ENCODE measurements at places on chromosomes 6 and 20.
A peak's percentile ranks its signal among the peaks of the same experiment; 100 is the strongest.

GRCh38 chr6:1502041-1502440 is 107.7 kb upstream of the FOXC1 start:
- DNase-seq: no peak

DNA sequence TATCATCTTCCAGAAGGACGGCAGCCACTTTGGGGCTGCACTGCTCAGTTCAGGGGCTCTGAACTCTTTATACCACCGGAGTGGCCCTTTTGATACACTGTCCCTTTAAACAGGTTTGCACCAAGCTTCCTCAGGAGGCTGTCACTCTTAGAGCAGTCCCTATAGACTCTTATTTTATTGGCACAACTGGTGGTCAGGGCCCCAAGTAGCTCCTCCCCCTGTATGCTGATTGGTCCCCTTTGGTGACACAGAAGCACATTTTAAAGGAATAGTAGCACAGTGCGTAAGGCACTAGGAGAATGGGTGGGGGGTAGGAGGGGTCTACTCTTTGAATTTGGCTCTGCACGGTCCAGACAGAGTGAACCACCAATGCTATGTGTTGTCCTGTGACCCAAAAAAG is 122.6 kb upstream of the MLN start:
- DNase-seq: no peak

DNA sequence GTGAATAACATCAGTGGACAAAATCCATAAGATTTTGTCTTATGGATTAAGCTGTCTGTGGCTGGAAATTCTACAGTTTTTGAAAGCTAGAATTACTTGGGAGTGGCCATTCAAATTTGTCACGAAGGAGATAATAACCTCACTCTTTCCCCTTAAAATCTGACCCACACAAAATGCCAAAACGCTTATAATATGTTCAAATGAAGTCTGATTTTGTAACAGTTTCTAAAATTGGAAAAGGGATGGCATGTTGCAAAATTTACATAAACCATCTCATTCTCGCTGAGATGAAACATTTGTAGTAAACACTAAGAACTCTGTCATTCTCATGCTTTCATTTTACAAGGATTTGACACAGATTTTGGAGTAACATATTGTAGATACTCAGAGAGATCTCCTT is 112.7 kb downstream of the GJA1 start:
- no peak for DNase-seq

- no peak for DNase-seq
These were observed 350.6 kb upstream of the PLCB4 start for GRCh38 chr20:8718279-8718678.

DNA sequence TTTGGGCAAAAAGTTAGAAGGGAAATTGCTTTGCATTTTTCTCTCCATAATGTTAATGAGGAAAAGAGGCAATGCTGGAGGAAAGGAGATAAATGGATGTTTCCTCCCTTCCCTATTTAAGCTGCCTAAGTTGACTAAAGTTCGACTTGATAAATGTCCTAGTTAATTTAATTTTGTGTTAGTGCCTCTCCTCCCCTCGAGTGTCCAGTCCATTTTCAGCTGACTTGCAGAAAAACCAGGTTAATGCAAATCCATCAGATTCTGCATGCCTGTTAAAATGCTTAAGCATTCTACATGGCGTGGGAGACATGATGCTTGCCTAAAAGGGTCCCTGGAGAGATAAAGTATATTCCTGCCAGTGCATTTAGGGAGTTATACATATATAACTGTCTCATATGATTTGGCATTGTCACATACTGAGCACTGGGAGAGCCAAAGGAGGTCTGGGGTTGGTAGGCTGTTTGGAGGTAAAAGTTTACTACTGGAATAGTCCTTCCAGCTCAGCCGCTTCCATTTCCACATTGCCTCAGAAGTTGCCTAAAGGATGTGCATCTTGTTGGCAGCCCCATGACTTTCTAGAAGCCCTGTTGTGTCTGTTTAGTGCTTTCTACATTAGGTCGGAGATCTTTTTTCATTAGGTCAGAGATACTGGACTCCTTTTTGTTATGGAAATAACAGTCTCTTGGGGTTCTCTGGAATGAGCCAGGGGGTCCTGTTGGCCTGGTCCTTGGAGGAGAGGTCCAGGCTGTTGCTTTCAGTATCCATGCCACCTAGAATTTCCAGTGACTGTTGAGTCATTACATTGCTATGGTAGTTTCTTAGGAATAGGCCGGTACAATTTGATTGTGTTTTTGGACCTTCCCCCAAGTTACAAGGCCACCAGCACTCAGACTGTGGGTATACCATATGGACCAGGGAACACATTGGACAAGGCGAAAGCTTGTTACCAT is 30.4 kb downstream of the JARID2 start:
- DNase-seq: no peak

DNA sequence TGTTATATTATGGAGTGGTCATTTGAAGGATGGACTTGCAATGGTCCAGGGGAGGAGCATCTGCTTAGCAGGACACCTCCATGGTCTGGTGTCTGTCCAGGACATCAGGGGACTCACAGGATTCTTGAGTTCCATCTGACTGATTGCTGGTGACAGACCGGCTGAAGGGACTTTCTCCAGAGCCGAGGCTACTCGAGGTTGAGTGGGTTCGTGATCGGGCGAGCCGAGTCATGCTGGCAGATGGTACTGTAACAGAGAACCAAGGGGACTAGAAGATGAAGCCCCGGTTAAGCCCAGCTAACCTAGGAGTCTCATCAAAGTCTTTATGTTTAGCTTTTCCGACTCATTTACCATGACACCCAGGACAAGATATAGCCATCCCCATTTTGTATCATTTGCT is 7.5 kb upstream of the SLA2 start:
- DNase-seq: no peak

DNA sequence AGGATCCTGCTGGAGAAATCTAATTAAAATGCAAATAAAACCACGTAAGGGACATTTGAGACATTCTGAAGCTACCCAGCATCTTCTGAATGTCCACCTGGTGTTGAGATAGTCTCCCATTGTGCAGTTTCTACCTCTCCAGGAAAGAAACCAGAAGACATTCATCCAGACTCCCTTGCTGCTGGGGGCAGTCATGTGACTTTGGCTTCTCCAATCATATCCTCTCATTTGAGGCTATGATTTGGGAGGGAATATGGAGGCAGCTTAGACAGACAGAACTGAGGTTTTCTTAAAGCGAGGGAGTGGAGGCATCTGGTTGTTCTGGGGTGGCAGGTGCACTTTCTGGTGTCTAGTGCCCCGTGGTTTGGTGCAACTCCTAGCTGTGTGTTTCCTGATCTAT is 315.2 kb upstream of the SULF2 start:
- DNase-seq: no peak

- no peak for DNase-seq
These were observed 77.7 kb upstream of the OLIG3 start for GRCh38 chr6:137571854-137572253.

GRCh38 chr6:134240665-134241431 is 77.1 kb downstream of the SGK1 start:
- no peak for DNase-seq

DNA sequence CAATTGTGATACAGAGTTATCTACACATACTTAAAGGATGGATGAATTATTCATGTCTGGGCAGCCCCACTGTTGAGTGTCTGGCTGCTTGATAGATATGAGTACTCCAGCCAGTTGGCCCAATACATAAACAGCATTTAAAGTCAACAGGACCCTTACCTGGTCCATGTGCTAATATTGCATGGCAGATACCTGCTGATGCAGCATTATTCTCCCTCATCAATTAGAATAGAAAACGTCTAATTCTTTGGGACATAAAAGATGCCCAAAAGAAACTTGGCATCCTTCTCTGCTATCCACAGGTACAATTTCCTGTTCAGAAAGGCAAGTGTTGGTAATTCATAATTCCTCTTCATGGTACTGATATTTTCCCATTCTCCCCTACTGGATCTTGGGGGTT is 550.8 kb downstream of the TFAP2B start:
- DNase-seq: no peak

DNA sequence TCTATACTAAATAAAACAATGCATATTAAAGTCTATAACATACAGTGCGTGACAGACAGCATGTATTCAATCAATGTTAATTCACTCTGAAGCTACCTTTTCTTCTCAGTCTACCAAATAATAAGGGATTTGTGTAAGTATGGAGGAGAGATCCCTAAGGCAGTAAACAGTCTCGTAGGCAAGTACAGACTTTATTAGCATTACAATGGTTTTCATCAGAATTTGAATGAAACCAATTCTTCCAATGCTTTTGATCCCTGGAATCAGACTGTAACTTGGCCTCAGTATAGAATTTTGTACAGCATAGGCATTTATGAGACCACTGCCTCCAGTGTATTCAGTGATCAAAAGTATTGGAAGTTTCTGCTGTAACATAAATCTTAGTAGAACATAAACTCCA is 19.5 kb downstream of the LYRM4 start:
- DNase-seq: no peak

GRCh38 chr6:157741321-157741947 is 81.6 kb upstream of the SNX9 start:
- DNase-seq: no peak

DNA sequence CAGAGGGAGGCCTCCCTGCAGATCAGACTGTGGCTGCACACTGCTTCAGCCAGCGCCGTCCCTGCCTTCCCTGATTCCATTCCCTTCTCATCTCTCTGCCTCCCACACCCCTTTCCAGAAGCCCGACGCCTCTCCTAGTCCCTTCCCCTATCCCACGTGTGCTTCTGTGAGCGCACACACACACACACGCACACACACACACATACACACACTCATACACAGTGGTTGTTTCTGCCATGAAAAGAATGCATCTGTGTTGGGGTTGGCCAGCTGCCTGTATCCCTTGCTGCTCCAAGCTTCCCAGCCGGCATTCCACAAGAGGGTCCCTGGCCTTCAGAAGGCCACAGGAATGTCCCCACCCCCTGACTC is 51.7 kb downstream of the MOCS1 start:
- DNase-seq: no peak

GRCh38 chr6:7445885-7446461 is 56.4 kb downstream of the RIOK1 start:
- DNase-seq: no peak

GRCh38 chr20:1320902-1321653 is 7.9 kb downstream of the SDCBP2 start:
- DNase-seq: no peak

- no peak for DNase-seq
These were observed 76.8 kb downstream of the ERMARD start for GRCh38 chr6:169828176-169828575.

- no peak for DNase-seq
These were observed 290.2 kb downstream of the BTBD3 start for GRCh38 chr20:12207875-12208274.

DNA sequence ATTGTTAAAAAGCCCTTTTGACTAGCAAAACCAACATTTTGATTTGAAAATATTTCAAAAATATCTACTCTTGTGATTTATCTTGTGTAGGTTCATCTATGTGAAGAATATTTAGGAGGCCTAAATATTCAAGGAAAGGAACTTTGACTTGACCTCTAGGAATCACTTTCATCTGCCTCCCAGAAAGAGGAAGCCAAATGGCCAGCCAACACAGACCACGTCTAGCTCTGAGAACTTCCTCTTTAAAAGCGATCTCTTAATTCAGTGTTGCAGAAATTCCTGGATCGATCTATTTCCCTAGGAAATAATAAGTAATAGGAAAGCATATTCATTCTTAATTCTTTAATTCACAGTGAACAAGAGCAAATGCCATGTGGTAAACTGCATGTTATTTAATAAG is 9.6 kb upstream of the MOXD1 start:
- no peak for DNase-seq

- no peak for DNase-seq
These were observed 30.9 kb downstream of the TMEM200A start for GRCh38 chr6:130396722-130397121.

DNA sequence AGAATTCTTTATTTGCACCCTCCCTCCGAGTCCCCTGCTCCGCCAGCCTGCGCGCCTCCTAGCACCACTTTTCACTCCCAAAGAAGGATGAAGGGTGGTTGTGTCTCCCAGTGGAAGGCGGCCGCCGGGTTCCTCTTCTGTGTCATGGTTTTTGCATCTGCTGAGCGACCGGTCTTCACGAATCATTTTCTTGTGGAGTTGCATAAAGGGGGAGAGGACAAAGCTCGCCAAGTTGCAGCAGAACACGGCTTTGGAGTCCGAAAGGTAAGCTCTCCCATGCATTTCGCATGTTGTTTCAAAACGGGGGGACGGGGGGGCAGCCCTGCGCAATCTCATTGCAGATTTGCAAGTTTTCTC is 357 bp downstream of the PCSK2 start:
- DNase-seq: peak; percentile 42

DNA sequence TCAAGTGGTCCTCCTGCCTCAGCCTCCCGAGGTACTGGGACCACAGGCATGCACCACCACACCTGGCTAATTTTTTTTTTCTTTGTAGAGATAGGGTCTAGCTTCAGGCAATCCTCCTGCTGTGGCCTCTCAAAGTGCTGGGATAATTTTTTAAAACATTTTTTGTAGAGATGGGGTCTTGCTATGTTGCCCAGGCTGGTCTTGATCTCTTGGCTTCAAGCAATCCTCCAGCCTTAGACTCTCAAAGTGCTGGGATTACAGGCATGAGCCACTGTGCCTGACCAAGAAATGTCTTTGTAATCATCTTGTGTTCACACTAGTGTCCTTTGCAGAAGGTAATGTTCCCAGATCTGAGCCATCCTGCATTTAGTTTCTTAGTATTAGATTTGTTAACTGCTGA is 61.6 kb downstream of the RIPOR2 start:
- no peak for DNase-seq

- DNase-seq: no peak
These were observed 17.2 kb upstream of the PREX1 start for GRCh38 chr20:48844996-48845395.

DNA sequence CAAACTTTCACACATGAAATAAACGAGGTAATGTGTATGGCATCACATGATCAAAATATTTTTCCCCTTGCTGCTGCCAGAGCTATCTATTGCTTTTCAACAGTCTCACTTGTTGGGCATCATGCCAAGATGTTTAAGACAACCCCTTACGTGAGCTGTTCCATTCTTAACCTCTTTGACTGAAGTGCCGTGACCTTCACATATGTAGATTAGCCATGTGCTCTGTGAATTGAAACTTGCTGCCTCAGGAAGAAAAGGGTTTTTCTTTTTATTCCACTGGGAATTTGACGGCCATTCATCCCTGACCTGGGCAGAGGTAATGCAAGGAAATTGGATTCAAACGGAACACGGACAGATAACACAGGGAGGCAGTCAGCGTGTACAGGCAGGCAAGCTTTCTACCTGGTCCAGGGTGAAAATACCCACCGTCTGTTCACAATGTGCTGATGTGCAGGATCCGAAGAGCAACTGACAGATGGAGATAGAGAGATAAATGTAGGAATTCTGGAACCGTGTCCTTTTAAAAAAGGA is 14.2 kb downstream of the ARID1B start:
- DNase-seq: peak; percentile 97

Measured in DMS79 (cell line).